Stimulated activated CD8-positive, alpha-beta memory T cell treated with anti-CD3 and anti-CD28 coated beads, Interleukin-15, amount 100 ng/mL, for 48 hours (primary cell): ENCODE measurements at places on chromosomes 4 and X.

GRCh38 chr4:156941940-156942548 is 29.6 kb downstream of the PDGFC start:
- no peak for DNase-seq

DNA sequence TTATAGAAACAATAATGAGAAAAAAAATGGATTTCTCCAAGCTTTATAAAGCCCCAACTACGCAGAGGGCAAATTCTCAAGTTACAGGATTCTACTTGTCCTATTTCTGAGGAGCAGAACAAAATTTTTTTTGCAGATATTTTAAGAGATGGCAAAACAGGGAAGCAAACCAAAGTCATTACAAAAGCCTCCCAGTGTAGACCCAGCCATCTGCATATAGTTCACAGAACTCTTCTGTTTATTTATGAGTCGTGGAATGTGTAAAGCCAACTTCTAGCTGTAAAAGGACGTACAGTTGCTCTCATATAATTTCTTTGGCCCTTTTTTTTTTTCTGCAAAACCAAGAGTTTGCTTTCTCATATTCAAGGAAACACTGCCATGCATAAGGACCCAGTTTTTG is 120.4 kb downstream of the PCDH7 start:
- no peak for DNase-seq

DNA sequence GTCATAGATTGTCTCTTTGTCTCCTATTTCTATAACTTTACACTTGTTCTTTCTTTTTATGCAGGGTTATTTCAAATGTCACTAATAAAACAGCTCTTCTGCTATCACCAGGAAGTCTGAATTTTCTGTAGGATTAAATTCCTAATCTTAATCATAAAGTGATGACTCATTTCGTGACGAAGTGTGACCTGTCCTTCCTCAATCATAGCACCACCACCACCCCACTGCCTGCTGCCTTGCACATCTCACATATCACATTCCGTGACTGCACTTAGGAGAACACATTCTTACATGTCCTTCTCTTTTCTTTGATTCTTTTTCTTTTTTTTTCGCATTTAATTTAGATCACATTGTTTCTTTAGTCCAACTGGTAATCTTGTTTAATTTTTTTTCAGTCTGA is 57.7 kb upstream of the UGT2B7 start:
- no peak for DNase-seq

DNA sequence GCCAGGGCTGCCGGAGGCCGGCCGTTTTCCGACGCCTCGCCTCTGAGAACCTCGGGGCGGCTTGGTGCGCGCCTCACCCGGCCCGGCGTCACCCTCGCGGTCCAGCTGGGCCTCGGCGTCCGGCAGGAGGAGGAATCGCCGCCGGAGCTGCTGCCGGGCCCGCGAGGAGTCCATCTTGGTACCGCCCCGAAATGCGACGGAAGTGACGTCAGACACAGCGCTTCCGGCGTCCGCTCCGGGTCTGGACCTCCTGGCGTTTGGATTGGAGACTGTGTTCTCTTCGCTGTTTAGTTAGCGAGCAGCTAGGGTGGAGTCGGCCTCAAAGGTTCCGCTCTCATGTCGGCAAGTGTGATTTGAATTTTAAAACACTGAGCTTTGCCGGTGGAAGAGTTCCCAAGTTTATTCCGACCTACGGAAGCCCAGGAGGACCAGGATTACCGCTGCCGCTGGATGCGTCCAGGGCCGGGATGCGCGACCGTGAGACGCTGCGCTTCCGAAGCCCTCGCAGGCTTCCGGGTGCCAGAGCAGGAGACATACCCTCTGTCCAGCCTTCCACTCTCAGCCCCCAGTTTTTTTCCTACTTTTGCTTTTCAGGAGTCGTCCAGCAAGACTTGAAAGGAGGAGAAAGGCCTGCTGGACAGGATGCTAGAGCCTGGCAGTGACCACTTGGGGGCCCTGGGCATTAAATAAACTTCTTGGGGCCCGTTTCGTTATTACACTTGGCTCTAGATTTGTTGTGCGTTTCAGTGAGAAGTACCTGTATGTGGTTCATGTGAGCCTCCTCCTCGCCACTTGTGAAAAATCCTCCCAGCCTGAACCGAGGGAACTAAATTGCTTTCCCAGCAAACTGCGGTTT is at the start of gene TMEM128:
TMEM128 (minus strand) TSS at position 195 of the 856 bp plus-strand sequence; CDS start at position 174, 21 bp downstream.
- DNase-seq, result peak; percentile 86

DNA sequence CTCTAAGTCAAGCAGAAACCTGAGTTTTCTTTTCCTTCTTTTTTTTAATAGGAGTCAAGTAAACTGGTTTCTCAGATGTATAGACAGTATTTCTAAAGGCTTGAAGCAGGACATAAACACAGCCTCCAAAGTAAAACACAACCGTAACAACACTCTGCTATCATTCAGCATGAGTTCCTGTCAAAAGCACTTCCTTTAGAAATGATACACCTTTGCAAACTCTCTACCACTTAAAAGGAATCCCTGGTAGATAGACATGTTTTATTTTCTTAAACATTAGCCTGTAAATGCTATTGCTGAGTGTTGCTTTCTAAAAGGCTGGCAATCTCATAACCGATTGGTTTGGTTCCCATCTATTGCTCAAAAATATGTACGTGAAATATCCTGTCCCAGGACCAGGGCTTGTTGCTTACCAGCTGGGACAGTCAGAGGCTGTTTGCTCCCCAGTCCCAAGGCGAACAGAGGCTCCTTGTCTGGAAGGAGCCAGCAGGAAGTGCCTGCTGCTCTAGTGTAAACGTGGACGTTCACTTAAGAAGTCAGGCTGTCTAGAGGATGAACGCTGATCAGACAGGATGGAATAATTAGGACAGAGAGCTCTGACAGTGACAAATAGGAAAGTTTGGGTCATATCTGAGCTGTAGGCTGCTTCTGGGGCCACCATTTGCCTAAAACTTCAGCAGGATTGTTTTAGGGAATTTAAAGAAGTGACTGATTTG is 173.9 kb upstream of the KLF3 start:
- no peak for DNase-seq

- DNase-seq, result peak; percentile 13
Observed at GRCh38 chr4:6942238-6942800, 32.7 kb downstream of the TBC1D14 start.

GRCh38 chrX:135410861-135411627 is 10.7 kb upstream of the SMIM10L2A start:
- no peak for DNase-seq

GRCh38 chrX:120015145-120016067 is 62.1 kb downstream of the RHOXF2B start:
- DNase-seq, result no peak

GRCh38 chr4:183436417-183436816 is 8.0 kb upstream of the CDKN2AIP start:
- DNase-seq, result no peak

- no peak for DNase-seq
Observed at GRCh38 chrX:42837101-42837726, 59.3 kb upstream of the PPP1R2C start.

GRCh38 chrX:129777218-129778030 is 2.3 kb upstream of the SASH3 start:
- peak; percentile 67 for DNase-seq

GRCh38 chr4:38151873-38152272 is 191.7 kb downstream of the PTTG2 start:
- DNase-seq, result no peak

- no peak for DNase-seq
Observed at GRCh38 chr4:60463857-60464502, 736.1 kb upstream of the ADGRL3 start.

DNA sequence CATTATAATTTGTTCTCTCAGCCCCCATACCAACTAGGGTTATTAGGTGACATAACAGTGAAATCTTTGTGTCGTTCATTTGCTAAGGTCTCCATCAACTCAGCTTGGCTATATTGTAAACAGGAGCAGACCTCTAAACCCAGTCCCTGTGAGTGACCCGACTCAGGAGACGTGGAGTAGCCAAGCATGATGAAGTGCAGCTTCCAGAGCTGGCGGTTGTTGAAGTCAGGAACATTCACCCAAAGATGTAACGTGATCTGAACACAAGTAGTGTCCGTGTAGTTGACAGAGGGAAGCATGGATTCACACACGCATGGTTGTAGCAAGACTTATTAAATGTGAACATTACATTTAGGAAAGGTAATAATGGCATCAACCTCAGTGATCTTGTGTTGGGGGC is 102.3 kb downstream of the FAM193A start:
- DNase-seq, result no peak

- DNase-seq, result no peak
Observed at GRCh38 chr4:7170012-7170411, 22.3 kb upstream of the SORCS2 start.

DNA sequence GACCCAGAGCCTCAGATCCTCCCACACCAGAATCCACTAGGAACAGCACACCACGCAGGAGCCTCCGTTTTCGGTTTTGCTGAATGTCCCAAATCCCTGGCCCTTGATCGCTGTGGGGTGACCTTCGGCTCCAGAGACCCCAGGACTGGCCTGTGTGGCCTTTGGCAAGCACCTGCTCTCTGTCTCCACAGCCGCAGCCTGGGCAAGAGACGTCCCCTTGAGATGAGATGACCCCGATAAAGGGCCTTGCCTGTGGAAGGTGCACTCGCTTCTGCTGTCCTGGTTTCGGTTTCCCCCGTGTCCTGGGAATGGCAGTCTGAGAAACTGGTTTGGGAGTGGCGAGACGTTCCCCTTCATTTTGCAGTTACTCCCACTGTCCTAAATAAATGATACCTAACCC is 9.6 kb downstream of the PSAPL1 start:
- DNase-seq, result no peak

GRCh38 chr4:37510626-37511025 is 175.6 kb downstream of the RELL1 start:
- DNase-seq, result no peak

- peak; percentile 49 for DNase-seq
Observed at GRCh38 chr4:76989391-76990061, 40.0 kb downstream of the SEPTIN11 start.

GRCh38 chrX:129787336-129788055 is 7.7 kb downstream of the SASH3 start:
- DNase-seq, result no peak

DNA sequence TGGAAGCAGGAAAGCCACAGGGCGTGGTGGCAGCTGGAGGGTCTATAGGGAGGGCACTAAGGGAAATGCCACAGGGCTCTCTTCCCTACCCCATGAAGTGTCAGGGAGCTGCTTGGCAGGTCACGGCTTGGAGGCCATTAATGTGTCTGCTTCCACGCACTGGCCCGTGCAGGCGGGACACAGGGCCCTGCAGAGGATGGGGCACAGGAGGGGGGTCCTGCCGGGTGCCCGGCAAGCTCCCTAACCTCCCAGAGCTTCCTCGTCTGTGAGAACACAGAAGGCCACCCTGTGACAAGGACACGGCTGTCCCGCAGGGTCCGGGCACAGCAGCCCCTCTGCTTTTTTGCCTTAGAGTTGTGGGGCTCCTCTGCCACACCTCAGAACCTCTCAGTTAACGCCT is 25.5 kb downstream of the FAM53A start:
- no peak for DNase-seq

GRCh38 chr4:185938654-185939053 is 126.7 kb upstream of the SORBS2 start:
- DNase-seq, result no peak

DNA sequence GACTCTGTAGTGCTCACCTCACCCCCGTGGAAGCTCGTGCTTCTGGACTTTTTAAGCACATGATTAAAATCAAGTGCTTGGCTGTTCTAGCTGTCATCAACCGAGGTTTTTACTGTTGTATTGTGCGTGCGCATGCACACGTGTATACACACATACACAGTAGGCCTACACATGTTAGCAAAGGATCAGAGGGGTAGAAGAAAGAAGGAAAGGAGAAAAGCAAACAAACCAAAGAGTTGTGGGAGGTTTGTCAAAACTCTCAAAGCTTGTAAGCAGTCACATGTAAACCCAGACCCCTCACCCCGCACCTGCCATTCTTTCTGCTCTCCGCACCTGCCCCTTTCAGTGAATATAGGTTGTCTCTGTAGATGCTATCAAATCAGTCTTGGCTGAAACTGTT is 311.8 kb downstream of the HS3ST1 start:
- no peak for DNase-seq

DNA sequence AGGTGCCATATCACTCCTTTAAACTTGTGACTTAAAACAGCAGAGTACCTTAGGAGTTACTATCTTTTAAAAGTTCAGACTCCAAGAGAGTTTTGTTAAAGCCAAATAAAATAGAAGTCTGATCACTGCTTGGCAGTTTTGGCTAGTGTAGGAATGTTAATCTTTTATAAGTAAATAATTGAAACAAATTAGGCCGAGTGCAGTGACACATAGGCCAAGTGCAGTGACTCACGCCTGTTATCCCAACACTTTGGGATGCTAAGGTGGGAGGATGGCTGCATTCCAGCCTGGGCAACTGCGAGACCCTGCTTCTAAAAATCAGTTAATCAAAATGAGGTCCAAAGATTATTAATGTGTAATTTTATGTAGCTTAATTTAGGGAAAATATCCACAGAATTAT is 37.2 kb downstream of the WDR44 start:
- DNase-seq, result no peak

DNA sequence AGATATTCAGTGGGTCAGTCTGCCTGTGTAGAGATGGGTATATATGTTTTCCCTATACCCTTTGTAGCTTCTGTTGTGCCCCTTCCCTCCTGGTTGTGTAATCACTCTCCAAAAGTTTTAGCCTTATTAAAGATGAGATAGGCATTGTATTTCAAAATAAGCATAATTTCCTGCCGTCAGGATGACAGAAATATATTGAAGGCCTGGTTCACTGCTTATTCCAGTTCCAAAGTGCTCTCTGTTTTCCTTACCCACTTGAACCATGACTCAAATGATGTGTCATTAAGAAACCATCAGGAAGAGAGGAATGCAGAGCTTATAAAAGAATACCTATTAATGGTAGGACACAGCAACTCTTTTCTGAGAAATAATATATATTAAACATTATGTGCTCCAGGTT is 178.5 kb downstream of the GABRB1 start:
- no peak for DNase-seq

DNA sequence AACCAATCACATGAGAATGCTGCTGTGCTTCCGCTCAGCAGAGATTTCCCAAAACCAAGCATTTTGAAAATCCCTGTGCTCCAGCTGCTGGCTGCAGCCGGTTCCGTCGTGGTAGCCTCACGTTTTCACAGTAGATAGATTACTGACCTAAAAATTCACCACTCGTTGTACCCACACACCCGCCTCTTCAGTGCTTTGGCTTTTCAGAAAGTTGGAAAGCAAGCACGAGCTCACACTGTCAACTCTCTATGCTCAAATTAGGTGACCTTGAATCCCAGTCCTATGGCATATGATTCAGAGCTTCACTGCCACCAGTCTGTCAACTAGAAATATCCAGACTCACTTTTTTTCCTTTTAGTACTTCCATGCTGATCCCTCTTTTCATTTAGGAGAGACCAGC is 168.9 kb downstream of the DCTD start:
- no peak for DNase-seq

GRCh38 chrX:134180601-134181274 is 56.2 kb upstream of the CCDC160 start:
- DNase-seq, result no peak

- no peak for DNase-seq
Observed at GRCh38 chrX:97389761-97390192, 506.1 kb downstream of the RPA4 start.

- peak; percentile 18 for DNase-seq
Observed at GRCh38 chr4:113540859-113541258, 220.7 kb downstream of the CAMK2D start.

GRCh38 chr4:147960971-147961370 is 229.1 kb downstream of the ARHGAP10 start:
- DNase-seq, result no peak
